Natural killer cell treated with Interleukin-12 subunit alpha and Interleukin-12 subunit beta and Interleukin-15 and Interleukin-18, amount 100 ng/mL, for 72 hours (primary cell): ENCODE measurements at places on chromosomes 2 and 18.

GRCh38 chr18:67514465-67514864 is 2.1 kb downstream of the DSEL start:
- DNase-seq: no peak

GRCh38 chr2:109322111-109322510 is 193.1 kb downstream of the SH3RF3 start:
- DNase-seq: no peak

GRCh38 chr2:133497270-133497893 is 70.9 kb downstream of the NCKAP5 start:
- no peak for DNase-seq

DNA sequence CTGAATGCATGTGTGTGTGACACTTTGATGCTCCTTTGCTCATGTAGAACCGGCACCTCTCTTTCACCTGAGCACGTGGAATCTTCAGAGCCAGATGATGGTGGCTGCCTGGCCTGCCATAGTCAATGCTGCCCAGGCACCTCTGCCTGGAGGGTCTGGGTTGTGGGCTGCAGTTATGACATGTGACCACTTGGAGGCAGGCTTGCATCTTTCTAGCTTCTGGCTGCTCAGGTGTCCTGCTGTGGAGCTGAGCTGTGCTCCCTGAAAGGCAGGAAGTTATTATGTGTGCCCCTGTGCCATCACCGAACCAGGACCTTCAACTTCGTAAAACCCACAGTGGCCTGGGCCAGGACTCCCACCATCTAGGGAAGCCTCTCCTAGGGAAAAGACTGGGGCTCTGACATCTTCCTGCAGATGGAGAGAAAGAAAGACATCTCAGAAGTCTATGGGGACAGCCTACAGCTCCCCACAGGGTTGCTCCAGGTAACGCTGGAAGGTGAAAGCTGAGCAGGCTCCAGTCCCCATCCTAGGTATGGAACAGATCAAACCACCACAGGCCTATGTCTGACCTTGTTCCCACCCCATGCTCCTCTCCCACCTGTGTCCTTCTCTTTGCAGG is 30.2 kb downstream of the PSD4 start:
- no peak for DNase-seq

GRCh38 chr2:25178976-25179375 is 10.6 kb upstream of the POMC start:
- no peak for DNase-seq

DNA sequence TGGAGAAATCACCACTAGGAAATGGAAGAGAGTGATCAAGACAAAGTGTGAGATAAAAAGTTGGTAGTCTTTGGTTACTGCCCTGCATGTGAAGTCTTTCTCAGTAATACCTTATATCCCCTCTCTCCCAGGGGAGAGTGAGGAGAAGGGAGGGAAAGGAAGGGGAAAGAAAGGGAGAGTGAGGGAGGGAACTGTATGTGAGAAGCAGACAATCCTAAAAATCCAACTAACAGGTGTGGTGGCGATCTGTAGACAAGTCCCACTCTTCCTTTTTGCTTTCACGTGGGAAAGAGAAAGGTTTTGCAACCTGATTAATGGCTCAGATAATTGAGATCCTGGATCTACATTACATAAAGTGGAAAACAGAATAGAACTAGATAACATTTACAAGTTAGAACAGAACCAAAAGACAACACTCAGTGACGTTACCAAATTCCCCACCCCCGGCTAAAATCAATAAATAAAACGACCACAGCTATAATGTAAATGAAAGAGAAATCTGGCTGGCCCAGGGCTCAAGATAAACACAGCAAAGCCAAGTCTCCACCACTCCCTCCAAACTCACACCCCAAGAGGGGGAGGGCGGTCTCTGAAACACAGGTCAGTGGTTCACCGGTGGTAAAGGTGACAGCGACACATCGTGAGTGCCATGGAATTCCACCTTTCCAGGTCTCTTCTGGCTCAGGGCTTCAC is 10.0 kb upstream of the APCDD1 start:
- DNase-seq: no peak

DNA sequence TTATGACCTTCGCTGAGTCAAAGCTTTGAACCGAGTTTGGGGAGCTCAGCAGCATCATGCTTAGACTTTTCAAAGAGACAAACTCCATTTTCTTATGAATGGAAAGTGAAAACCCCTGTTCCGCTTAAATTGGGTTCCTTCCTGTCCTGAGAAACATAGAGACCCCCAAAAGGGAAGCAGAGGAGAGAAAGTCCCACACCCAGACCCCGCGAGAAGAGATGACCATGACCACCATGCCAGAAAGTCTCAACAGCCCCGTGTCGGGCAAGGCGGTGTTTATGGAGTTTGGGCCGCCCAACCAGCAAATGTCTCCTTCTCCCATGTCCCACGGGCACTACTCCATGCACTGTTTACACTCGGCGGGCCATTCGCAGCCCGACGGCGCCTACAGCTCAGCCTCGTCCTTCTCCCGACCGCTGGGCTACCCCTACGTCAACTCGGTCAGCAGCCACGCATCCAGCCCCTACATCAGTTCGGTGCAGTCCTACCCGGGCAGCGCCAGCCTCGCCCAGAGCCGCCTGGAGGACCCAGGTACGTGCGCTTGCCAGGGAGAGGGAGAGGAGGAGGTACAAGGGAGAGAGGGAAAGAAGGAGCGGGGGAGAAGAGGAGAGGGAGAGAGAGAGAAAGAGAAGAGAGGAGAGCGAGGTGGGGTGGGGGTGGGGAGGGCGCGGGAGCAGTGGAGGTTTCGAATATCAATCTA is at the start of gene DLX1:
DLX1 (plus strand) TSS at position 48 of the 700 bp plus-strand sequence; CDS start at position 219, 171 bp downstream.
- no peak for DNase-seq

- no peak for DNase-seq
Observed at GRCh38 chr2:63866009-63866709, 24.5 kb downstream of the UGP2 start.

DNA sequence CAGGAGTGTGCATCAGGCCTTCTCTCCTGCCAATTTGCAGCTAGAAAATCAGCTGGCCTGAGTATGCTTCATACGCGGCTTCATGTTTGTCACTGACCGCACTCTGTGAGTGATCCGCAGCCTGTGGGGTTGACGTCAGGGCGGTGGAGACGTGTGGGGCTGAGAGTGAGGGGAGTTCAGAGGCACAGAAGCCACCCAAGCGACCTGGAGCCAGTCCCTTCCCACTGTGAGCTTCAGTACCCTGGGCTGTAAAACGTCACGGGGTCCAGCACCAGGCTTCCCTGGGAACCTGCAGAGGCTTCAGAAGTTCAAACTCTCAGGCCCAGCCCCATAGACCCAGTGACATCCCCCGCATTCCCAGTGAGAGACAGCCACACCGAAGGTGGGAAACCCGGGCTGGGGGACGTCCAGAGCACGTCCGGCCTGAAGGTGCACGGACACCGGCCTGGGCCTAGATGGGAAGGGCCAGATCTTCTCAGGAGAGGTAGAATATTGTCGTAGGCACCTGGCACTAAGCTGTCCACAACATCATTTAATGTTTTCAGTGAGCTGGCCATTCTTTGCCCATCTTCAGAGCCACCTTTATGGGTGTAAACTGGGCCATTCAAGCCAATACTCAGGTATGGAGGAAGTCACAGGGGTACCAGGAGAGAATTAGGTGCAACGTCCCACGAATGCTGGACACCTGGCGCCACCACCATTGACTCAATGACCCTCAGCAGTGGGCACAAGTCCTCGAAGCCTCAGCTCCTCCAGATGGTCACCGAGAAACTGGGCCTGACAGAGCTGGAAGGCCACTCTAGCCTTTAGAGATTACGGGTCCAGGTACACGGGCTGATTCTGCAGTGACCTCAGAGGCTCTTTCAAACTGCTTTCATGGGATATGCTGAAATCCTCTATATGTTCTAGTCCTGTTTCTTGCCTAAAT is 235.6 kb upstream of the MYT1L start:
- no peak for DNase-seq

DNA sequence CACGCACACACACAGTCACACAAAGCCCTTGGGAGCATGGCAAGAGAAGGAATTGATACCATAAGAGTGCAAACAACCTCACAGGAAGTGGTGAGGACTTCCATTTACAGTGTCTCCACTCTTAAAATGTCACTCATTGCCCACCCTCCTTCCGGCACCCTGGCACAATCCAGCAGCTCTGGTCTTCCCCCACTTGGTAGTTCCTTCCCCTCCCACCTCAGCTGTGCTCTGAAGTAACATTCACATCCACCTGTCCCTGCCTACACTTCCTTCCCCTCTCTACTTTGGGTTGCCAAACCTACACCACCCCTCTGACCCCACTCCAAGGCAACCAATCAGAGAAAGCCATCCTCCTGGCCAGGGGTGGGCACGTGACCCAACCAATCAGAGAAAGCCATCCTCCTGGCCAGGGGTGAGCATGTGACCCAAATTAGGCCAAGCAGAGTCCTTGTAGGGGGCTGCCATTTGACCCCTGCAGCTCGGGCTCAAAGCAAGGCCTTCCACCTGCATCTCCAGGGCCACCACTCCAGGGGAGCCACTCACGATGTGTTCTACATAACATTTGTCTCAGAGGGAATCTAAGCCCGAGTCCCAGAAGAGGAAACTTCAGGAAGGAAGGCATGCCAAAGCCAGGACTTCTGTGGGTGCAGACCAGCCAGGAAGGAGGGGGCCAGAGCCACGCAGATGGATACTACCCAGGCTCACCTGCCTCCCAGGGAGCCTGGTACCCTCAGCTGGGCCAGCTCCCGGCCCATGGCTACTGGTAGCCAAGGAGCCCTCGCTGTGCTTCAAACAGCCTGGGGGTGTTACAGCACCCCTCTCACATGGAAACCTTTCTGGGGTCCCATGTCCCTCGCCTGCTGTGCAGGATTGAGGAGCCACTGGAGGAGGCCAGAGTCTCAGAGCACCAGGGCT is 21.2 kb downstream of the CYP26B1 start:
- no peak for DNase-seq
